ENCODE measurements at places on chromosomes 11 and 22.
A peak's percentile ranks its signal among the peaks of the same experiment; 100 is the strongest.

- no peak for DNase-seq
Observed at GRCh38 chr11:26410706-26411366, 78.9 kb downstream of the ANO3 start.

DNA sequence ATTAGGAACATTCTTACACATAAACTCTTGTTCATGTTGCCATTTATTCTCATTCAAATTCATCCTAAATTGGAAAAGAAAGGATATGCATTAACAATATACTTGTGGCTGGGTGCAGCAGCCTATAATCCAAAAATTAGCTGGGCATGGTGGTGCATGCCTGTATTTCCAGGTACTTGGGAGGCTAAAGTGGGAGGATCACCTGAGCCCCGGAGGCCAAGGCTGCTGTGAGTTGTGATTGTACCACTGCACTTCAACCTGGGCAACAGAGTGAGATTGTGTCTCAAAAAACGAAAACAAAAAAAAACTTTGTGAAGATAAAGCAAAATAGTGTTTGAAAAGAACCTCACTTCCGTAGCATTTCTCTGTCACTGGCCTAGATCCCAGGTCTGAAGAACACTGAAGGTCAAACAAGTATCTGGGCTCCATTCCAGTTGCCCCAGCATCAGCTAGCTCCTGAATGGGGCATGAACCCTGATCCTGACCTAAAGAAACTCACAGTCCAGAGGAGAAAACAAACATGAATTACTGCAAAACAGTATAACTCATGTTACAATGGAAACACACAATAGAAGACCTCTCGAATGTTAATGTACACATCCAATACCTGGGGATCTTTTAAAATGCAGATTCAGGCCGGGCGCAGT is 32.2 kb downstream of the TUG1 start:
- DNase-seq, result no peak

DNA sequence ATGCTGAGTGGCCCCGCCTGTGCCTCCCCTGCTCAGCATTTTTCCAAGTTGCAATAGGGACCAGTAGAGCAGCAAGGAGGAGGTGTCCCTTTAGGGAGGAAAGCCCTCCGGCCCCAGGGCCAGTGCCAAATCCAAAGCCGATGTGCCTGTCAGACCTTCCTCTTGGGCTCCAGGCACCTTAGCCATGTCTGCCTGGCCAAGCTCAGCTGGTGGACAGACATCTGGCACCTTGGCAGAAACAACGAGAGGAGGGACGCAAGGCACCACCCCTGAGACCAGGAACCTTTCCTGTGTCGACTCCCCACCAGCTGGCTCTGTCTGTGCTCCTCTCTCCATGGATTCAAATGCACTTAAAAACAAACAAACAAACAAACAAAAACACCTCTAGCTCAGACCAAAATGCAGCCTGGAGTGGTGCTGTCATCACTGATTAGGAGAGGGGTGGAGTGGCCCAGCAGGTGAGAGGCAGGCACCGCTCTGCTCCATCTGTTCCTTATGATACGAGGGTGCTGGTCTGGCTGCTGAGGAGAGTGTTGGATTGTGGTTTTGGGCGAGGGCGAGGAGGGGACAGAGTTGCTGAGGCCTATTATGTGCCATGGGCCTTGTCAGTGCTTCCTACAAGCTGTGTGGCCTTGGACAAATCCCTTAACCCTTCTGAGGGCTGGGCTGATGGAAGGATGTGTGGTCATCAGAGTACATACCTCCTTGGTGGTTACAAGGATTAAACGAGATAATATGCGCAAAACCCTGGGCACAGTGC is 46.2 kb downstream of the TP53I11 start:
- DNase-seq, result no peak

- no peak for DNase-seq
Observed at GRCh38 chr11:93728792-93729128, 12.5 kb downstream of the TAF1D start.

GRCh38 chr11:18463439-18463838 is 7.8 kb downstream of the LDHAL6A start:
- no peak for DNase-seq

DNA sequence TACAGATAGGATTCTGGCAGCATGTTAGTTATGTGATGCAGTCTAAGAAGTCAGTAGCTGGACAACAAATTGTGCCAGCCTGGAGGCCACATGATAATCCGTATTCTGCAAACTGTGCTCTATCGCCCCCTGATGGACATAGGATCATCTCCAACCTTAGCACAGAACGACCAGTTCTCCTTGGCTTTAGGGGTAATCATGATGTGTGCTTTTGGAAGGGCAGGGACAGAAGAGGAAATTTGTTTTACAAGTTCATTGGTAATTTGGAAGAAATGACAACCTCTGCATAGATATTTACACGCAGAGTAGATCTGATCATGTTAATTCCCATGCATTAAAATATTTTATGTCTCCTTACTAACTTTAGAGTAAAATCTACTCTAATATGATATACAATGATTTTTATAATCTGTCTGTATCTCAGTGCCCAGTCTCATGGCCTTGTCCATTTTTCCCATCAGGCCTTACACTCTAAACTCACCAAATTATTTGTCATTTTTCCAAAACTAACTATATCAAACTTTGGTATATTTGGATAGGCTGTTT is 12.1 kb downstream of the OR10D3 start:
- DNase-seq, result peak; percentile 59

GRCh38 chr22:44311855-44312170 is 938 bp downstream of the SHISAL1 start:
- DNase-seq, result peak; percentile 53

- no peak for DNase-seq
Observed at GRCh38 chr11:69618237-69618636, 22.7 kb upstream of the CCND1 start.

- DNase-seq, result no peak
Observed at GRCh38 chr11:80559942-80560341, 1119.1 kb upstream of the TENM4 start.

DNA sequence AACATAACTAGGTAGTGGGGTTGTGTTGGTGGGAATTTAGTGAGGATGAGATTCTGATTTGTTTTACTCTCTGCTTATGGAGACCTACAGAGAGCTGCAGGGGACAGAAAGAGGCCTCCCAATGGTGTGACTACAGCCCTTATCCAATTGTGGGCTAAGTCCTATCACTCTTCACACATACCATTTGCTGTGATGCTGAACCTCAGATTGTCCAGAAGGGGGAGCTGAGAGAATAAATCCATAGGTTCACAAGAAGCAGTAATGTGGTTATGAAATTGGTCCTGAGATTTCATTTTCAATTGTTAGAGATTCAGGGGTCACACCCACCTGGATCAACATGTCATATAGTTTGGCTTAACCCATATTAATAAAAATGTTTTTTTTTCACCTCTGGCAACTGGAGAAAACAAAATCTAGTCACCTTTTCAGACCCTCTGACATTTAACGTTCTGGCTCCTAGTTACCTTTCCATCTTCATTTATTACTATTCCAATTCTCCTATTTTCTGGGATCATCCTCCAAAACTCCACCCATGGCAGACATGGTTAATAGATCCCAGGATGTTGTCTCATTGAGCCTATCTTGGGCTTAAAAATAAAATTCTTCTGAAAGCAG is 53.3 kb upstream of the PTPN5 start:
- DNase-seq, result peak; percentile 12

GRCh38 chr11:120912504-120912903 is 111.4 kb upstream of the TBCEL start:
- peak; percentile 29 for DNase-seq

DNA sequence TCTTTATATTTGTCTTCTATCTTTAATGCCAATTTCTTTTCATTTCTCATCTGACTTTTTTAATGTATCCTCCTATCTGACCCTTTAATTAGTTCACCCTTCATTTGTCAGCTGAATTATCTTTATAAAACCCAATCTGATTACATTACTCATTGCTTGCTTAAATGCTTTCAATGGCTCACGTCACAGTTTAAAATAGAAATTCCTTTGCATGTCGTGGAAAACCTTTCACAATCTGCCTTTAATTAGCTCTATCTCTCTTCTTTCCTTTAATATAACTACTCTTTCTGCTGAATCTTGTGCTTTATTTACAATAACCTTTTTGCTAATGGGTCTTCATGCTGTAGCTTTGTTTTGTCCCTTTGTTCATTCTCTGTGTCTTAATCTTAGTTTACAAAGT is 125.7 kb downstream of the DYNC2H1 start:
- DNase-seq, result peak; percentile 60

DNA sequence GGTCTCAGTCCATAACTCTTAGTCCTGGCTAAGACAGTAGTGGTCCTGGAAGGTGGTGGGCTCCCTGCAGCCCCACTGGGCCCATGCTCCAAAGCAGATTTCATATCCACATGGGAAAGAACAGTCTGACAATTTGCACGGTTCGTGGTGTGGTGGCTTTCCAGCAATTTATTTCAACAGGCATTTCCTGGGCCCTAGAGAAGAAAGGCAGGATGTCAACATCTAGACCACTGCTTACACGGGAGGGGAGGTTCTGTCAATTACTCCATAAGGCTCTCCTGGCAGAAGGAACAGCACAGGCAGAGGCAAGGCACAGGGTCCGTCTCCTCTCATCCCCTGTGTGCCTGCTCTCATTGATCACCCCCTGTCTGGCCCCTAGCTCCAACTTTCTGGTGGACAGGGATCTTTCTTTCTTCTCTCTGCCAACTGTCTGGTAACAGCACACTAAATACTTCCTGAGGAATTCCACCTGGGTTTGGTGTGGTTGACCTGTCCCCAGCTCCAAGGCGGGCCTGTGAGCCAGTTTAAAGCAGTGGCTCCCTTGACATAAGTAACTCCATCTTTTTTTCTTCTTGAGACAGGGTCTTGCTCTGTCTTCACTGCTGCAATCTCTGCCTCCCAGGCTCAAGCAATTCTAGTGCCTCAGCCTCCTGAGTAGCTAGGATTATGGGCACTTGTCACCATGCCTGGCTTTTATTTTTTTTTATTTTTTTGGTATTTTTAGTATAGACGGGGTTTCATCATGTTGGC is 5.1 kb upstream of the A4GALT start:
- peak; percentile 14 for DNase-seq

DNA sequence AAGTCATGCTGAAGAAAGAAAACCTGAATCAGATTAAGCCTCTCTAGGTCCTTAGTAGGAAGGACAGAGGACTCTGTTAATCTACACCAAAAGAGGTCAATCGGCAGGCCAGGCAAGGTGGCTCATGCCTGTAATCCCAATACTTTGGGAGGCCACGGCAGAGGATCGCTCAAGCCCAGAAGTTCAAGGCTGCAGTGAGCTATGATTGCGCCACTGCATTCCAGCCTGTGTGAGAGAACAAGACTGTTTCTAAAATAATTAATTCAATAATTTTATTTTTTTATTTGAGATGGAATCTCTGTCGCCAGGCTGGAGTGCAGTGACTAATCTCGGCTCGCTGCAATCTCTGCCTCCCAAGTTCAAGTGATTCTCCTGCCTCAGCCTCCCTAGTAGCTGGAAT is 4.5 kb downstream of the XRCC6 start:
- DNase-seq, result no peak

DNA sequence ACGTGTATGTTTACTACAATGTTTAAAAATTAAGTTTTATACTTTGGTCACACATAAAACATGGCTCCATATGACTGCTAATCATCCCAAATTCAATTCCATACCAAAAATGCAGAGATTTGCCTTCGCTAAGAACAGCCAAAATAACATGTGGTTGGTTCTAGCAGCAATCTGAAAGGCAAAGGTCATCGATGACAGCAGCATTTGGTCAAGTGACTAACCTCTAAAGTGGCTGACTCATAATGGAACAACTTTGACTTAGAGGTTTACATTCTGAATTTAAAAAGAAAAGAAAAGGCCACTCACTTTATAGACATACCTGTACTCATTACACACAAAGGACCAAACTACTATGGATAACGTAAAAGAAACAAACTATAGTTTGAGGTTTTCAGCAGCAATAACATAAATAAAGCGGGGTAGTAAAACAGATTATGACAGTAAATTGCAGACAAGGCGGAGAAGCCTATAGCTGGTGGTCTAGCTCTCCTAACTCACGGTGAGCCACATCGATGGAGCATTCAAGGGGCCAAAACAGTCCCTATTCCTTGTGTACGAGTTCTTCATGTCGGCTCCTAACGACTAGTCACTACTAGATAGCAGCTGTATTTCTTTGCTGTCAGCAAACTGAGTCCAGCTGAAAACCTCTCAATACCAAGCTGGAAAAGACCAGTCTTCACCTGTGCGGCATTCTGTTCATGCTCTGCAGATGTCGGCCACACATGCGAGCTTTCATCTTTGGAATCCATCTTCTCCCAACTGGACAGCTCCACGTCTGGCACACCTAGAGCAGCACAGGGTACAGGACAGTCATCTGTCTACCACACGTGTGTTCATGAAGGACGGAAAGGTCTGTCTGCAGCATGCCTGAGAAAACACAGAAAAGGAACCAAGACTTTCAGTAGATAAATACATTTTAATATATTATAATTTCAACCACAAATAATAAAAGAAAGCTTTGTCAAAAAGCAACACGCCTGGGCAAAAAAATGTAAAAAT is 42.1 kb downstream of the PRDM10 start:
- peak; percentile 87 for DNase-seq

DNA sequence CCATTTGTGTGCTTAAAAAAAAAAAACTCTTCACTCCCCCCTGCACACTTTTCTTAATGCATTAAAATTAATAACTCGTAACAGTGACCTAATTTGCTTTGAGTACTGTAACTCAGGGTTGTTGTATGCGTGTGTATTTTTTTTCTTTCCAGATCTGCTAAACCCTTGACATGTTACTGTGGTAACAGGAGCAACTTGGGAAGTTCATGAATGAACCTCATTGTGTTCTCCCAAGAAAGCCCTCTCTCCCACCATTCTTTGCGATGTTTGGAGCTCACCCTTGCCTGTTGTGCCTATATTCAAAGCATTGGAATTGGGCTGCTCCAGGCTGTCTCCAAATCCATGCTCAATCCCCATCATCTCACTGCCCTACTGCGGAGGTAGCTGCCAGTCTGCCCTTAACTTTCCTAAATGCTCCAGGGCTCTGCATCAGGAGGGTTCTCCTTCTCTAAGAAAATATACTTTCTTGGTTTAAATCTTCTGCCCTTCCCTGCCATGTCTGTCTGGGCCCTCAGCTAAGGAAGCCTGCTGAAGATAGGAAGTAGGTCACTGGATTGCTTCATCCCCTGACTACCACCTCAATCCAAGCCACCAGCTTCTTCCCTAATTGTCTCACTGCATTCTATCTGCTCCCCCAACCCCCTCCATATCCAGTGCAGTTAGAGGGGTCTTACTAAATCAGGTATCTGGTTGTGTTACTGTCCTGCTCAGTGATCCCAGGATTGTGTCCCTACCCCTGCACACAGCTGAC is 70.3 kb downstream of the KIRREL3 start:
- DNase-seq, result peak; percentile 22

DNA sequence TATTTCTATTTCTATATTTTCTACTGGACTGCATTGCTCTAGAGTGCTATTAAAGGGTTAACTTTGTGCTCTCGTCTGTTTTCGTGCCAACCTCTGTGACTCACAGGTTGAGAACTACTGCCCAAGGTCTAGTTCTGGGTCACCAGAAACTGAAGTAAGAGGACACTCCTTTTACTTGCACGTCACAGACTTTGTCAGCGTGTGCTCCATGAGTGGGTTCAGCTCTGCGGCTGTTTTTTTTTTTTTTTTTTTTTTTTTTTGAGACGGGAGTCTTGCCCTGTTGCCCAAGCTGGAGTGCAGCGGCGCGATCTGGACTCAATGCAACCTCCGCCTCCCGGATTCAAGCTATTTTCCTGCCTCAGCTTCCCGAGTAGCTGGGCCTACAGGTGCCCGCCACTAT is 49.8 kb downstream of the CLMP start:
- DNase-seq, result peak; percentile 55
